ENCODE measurements at places on chromosomes 12 and 14.

GRCh38 chr14:97298736-97299135 lies 501.6 kb downstream of the VRK1 start:
- no peak for DNase-seq

DNA sequence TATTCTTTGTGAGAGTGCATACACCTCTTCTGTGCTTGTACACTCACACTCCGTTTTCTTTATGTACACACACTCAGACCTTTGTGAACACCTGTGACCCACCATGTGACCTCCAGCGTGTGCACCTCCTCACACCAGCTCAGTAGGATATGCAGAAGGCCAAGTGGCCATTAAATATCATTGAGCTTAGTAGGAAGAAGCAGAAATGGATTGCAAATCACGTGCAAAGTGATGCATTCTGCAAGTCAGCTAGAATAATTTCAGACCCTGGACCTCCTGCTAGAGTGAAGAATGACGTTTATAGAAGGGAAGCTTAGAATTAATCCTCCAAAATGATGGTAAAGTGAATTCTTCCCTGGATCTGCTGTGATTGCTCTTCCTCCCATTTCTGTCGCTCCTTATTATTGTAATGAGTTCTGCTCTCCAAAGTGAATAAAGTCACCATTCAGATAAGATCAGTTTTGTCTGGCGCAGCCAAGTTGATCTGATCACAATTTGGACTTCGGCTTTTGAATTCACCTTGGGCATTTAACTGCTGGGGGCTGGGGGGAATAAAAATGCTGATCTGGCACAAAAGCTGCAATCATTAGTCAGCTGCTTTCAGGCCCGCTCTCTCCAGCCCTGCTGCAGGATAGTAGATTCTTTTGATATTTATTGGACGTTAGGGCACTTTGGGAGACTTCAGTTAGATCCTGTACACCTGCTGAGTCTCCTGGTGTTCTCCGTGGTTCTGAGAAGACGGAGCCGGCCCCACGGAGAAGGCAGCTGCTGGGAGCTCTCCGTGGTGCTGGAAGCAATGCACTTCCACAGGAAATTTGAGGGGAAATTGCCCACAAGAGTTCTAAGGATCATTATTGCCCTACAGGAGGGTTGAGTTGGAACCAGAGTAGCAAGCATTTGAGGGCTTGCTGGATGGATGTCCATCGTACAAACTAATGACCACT lies 12.4 kb upstream of the NRXN3 start:
- no peak for DNase-seq

- DNase-seq, result no peak
These were observed 378.8 kb upstream of the FAR2 start for GRCh38 chr12:28770322-28770721.

DNA sequence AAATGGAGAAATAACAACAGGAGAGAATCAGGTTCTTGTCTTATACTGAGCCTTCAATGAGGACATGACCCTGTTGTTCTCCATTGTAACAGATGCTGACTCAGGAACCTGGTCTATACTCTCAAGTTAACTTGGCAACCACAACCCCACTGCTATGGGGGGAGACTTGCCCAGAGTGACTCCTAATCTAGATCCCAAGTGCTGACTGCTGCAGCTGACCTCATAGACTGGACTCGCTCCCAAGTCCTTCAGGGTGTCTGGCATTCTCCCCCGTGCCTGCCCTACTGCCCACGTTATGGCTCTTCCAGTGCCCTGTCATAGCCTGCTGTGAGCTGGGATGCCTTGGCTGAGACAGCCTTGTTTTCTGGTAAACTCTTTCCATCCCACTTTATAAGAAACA lies 37.1 kb downstream of the NID2 start:
- no peak for DNase-seq

DNA sequence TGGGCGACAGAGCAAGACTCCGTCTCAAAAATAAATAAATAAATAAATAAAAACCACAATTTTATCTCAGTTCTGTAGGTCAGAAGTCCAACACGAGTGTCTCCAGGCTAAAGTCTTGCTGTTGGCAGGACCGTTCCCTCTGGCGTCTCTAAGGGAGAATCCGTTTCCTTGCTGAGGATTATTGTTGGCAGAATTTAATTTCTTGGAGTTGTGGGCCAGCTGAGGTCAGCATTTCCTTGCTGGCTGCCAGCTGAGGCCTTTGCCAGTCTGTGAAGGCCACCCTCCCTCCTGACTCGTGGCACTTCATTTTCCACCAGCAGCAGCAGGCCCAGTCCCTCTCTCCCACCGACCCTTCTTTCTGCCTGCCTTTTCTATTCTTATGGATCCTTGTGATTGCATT lies 17.2 kb downstream of the PSMC1 start:
- no peak for DNase-seq

- DNase-seq, result no peak
These were observed 5.6 kb downstream of the OR10P1 start for GRCh38 chr12:55642267-55642666.

DNA sequence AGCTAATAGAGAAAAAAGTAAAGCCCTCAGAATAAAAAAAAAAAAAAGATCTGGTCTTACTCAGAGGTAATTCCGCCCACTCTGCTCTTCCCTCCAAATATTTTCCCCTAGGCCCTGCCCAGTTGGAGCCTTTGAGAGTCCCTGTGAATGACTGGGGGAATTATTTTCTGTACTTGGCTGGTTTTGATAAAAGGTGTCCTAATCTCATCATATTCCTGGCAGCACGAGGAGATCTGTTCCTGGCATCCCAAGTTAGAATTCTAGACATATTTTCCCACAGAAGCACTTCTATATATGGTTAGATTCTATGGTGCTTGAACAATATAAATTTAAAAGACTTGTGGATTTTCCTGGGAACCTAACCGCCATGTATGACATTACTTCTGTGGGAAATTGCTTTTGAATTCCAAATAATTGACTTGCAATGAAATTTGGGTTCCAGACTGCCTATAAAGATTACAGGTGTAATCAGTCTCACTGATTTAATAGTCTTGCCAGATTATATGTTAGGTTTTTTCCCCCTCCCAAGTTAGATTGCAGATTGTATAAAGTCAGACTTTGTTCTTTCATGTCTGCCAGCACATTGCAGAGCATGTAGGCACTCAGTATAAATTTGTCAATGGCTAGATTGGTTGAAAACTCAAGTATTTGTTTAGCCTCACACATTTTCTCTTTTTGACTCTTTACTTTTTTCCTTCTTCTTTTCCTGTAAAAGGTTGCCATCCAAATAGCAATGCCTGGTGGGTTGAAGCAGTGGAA lies 12.3 kb downstream of the GPX2 start:
- DNase-seq, result no peak

DNA sequence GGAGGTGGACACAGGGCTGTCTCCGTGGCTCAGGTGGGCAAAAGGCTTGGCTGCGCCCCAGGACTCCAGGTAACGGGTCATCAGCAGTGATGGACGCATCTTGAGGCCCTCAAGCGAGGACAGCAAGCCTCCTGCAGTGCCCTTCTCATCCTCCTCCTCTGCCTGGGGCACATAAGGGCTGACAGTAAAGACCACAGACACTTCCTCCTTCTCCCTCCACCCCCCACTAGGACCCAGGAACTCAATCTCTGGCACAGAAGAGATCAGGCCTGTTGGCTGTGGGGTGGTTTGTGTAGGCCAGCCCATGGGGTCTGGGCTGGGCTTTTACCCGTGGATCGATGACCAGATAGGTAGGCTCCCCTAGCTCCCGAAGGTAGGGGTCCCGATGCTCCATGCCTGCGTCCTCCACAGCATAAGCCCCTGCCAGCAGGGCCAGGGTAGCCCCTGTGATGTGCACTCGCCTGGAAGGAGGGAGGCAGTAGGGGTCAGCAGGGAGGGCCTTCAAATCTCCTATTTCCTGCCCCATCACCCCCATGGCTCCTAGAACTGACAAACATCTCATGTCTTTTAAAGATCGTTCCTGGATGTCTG lies 5.7 kb downstream of the ADCY4 start:
- no peak for DNase-seq

DNA sequence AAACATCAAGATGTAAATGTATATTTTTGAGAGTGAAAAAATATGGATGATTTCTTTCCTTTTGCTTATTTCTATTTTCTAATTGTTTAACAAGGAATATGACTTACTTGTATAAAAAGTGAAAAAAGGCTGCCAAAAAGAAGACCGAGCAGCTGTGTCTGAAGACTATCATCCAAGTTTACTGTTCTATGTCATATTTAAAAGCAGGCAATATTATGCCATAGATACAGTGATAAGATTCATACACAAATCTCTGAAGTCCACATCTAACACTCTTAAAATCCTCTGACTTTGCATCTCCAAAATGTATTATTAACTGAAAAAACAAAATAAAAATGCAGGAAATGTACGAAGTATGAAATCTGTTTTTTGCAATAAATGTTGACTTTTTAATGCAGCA lies 109.1 kb downstream of the SEC23A start:
- no peak for DNase-seq

DNA sequence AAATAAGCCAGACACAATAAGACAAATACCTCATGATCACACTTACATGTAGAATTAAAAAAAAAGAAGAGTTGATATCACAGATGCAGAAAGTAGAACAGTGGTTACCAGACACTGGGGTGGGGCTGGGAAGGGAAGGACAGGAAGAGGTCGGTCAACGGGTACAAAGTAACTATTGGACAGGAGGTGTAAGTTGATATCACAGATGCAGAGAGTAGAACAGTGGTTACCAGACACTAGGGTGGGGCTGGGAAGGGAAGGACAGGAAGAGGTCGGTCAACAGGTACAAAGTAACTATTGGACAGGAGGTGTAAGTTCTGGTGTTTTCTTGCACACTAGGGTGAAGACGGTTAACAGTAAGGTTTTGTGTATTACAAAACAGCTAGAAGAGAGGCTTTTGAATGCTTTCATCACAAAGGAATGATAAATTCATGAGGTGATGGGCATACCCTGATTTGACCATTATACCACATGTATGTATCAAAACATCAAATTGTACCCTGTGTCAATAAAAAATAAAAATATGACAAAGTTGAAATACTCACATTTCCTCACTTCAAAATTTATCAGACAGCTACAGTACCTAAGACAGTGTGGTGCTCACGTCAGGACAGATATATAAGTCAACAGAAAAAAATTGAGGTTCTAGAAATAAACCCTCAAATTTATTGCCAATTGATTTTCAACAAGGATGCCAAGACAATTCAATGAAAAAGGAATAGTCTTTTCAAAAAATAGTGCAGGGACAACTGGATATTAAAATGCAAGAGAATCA lies 32.8 kb downstream of the GALC start:
- no peak for DNase-seq

DNA sequence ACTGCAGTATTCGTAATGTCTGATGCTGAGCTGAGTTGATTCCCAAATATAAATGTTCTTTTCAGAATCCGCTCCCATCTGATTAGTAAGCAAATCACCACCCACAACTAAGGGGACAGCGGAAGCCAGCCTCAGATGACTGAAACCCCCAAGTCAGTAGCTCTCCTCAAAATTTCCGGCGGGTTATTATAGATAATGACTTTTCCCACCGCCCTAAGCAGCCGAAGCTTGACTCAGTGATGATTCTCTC lies 469 bp upstream of the LRFN5 start:
- DNase-seq, result no peak

- no peak for DNase-seq
These were observed 294.1 kb downstream of the RMST start for GRCh38 chr12:97756741-97757140.

DNA sequence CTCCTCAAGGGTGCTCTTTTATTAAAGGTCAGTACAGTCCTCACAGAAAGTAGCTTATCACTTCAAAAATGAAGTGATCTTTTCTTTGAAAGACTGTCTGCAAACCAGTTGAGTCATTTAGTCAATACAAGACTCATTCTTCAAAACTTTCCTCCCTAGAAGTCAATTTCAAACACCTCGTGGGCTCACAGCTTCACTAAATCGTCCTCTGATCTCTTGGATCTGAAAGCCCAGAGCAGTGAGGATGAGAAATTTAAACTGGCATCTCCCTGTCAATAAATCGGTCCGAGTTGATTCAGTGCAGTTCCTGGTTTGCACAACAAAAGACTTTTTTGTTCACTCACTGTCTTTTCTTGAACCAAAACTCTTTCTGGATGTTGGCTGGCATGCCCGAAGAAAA lies 44.5 kb downstream of the NUAK1 start:
- DNase-seq, result no peak

DNA sequence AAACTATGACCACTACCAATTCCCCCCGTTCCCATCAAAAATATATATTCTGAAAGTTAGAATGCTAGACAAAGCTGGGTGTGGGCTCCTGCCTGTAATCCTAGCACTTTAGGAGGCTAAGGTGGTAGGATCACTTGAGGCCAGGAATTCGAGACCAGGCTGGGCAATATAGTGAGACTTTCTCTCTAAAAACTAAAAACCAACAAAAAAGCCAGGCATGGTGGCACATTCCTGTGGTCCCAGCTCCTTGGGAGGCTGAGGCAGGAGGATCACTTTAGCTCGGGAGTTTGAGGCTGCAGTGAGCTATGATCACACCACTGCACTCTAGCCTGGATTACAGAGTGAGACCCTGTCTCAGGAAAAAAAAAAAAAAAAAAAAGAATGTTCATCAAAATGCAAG lies 48.8 kb upstream of the COL2A1 start:
- DNase-seq, result no peak

GRCh38 chr12:68521848-68522502 lies 88.7 kb upstream of the RAP1B start:
- DNase-seq, result no peak

DNA sequence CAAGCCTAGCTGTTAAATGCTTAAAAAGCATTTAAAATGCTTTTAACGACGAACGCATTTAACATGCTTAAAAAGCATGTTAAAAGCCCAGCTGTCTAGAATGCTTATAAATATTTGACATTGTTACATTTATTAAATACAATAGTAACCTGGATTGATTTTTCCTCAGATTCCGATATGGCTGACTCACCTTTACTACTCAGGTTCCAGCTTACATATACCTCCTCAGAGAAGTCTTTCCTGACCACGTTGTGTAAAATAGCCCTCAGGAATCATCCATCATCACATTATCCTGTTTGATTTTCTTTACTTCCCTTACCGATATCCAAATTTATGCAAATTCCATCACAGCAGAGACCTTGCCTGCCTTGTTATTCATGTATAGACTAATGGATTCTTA lies 51.4 kb downstream of the SLC41A2 start:
- no peak for DNase-seq

GRCh38 chr14:76509311-76509710 lies 133.4 kb downstream of the ESRRB start:
- no peak for DNase-seq
